ENCODE measurements at places on chromosomes 1 and 21. TPM values are rescaled to one million over a fixed set of nuclear protein-coding genes. Genes with fewer than 3 reads are reported as not detected.

The SLC41A1 gene
- total RNA-seq, result 24.4 TPM

The CASQ2 gene
- total RNA-seq, result 8.5 TPM

The C1orf94 gene
- not detected for total RNA-seq

The TMOD4 gene
- total RNA-seq, result not detected

The TACSTD2 gene
- 12.1 TPM for total RNA-seq

The CRP gene
- not detected for total RNA-seq

The TFF1 gene
- total RNA-seq, result 1,697 TPM

The CCDC30 gene
- 2.0 TPM for total RNA-seq

The SPRR2B gene
- not detected for total RNA-seq

The SLC37A1 gene
- total RNA-seq, result 9.8 TPM

The SLC45A1 gene
- total RNA-seq, result not detected

The RSRP1 gene
- total RNA-seq, result 158 TPM

The ALX3 gene
- total RNA-seq, result not detected

The IL10 gene
- 2.8 TPM for total RNA-seq

The KRTAP19-1 gene
- total RNA-seq, result not detected

The CRYBG2 gene
- 1.8 TPM for total RNA-seq

The ARHGAP30 gene
- 7.5 TPM for total RNA-seq

The ZMYND12 gene
- total RNA-seq, result not detected

The LCK gene
- total RNA-seq, result 0.58 TPM

The VCAM1 gene
- total RNA-seq, result 0.58 TPM

The PMVK gene
- total RNA-seq, result 12.0 TPM

The IVL gene
- total RNA-seq, result not detected

The HAO2 gene
- total RNA-seq, result not detected

The SPATA46 gene
- total RNA-seq, result not detected

The NPHS2 gene
- not detected for total RNA-seq

The NPR1 gene
- 6.6 TPM for total RNA-seq

The NBPF6 gene
- total RNA-seq, result not detected

The ALG14 gene
- under 0.01 TPM for total RNA-seq

The LRRC38 gene
- not detected for total RNA-seq

The TMEM51 gene
- total RNA-seq, result 12.3 TPM

The SYNC gene
- total RNA-seq, result 22.8 TPM

The GPR37L1 gene
- total RNA-seq, result 0.72 TPM

The KIF14 gene
- 0.43 TPM for total RNA-seq

The LCE2C gene
- total RNA-seq, result not detected

The SYT14 gene
- total RNA-seq, result 1.1 TPM

The CLEC20A gene
- not detected for total RNA-seq

The TMEM79 gene
- total RNA-seq, result 15.9 TPM

The WDR64 gene
- not detected for total RNA-seq

The ZBTB18 gene
- total RNA-seq, result 18.7 TPM

The C1orf87 gene
- not detected for total RNA-seq

The F3 gene
- total RNA-seq, result 96.3 TPM

The EPS15 gene
- 49.8 TPM for total RNA-seq

The HES2 gene
- total RNA-seq, result 231 TPM

The PROK1 gene
- not detected for total RNA-seq

The OR6K3 gene
- total RNA-seq, result not detected

The LINGO4 gene
- total RNA-seq, result 3.2 TPM

The LAD1 gene
- 46.6 TPM for total RNA-seq

The SPRR1B gene
- not detected for total RNA-seq

The CTH gene
- total RNA-seq, result 4.6 TPM

The FMO5 gene
- total RNA-seq, result 201 TPM

All from stomach (tissue), 19 donors.